Uterus (tissue), 4 donors: ENCODE measurements at places on chromosomes 1 and 21. TPM values are rescaled to one million over a fixed set of nuclear protein-coding genes. Genes with fewer than 3 reads are reported as not detected.

AIRE gene
- total RNA-seq: not detected

SHISAL2A gene
- 0.49 TPM for total RNA-seq

PODN gene
- 95.0 TPM for total RNA-seq

DNA sequence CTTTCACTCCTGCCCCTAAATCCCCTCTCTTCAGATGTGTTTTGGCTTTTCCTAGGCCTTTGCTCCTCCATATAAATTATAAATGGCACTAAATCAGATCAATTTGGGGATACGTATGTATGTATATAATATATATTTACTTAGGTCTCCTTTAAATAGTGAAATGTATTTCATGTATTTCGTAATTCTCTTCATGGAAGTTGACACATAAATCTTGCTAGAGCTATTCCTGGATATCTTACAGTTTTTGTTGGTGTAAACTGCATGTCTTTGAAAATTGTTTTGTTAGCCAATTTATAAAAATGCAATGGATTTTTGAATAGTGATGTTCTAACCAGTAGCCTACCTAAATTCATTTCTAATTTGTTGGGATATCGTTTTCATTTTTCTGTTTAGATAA is 9.0 kb downstream of the RPF1 start:
- no peak for DNase-seq

DNA sequence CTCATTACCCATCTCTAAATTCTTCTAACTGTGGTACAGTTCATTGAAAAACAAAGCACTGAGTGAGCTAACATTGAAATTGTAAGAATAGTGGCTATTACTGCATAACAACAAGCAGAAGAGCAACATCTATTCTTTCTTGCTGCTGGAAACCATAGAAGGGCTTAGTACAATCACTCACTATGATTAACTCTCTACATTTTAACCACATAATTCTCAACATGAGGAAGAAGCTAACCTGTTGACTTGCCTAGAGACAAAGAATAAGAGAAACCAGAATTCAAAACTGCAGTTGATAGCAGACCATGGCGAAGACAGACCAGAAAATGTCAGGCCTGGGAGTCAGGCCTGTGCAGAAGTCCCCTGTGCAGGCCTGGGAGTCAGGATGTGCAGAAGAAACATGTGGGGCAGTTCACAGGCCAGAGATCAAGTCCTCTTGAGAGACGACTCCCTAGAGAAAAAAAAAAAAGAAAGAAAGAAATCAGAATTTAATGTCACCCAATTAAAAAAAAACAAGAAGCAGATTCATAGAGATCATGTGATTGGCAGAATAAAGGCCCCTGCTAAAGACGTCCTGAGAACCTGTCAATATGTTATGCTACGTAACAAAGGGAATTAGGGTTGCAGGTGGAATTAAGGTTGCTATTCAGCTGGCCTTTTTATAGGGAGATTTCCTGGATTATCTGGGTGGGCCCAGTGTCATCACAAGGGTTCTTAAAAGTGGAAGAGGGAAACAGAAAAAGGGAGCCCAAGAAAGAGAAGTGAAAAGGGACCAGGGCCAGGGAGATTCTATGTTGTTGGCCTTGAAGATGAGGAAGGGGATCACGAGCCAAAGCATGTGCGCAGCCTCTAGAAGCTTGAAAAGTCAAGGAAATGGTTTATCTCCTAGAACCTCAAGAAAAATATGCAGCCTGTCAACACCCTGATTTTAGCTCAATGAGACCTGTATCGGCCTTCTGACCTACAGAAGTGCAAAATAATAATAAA is 94.9 kb downstream of the MRPL39 start:
- DNase-seq: no peak

DNA sequence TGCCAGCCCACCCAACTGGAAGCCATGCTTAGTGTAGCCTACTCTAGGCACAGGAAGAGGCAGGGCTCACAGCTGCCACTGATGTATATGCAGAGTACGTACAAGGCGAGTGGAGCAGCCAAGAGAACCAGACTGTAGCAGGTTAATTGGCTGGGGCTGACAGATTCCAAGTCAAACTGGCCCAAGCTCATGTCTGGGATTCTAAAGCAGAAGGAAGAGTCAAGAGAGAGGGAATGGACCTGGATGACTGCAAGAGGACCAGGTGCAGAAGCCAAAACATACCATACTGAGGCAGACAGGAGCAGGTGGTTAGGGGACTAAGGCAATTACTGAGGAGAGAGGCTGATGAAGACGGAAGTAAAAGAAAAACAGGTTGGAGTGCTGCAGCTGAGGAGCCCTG is 51.3 kb upstream of the LRRN2 start:
- no peak for DNase-seq

EPB41 gene
- 55.8 TPM for total RNA-seq

DNA sequence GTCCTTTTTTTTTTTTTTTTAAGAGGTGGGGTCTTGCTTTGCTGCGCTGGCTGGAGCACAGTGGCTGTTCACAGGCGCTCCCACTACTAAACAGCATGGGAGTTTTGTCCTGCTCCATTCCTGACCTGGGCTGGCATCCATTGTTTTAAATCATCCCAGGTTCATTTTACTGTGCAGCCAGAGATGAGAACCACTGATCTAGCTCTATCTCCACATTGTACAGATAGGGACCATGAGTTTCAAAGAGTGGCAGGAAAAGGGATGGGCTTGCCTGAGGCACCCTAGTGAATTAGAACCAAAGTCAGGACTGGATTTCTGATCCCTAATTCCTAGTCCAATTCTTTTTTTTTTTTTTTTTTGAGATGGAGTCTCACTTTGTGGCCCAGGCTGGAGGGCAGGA is 7.2 kb upstream of the TMEM222 start:
- no peak for DNase-seq

GRCh38 chr1:2166254-2166653 is 28.3 kb downstream of the FAAP20 start:
- no peak for DNase-seq

- no peak for DNase-seq
Observed at GRCh38 chr1:155184835-155185782, 11.5 kb downstream of the TRIM46 start.

DNA sequence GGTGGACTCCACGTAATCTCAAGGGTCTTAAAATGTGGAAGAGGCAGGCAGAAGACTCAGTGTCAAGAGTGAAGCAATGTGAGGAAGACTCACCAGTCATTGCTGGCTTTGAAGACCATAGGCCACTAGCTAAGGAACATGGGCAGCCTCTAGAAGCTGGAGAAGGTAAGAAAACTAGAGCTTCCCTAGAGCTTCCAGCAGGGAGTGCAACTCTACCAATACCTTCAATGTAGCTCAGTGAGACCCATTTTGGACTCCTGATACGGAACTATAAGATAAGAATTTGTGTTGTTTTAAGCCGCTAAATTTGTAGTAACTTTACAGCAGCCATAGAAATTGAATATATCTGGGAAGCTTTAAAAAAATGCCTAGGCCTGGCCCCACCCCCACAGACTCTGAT is 18.9 kb downstream of the METTL13 start:
- DNase-seq: no peak

DNA sequence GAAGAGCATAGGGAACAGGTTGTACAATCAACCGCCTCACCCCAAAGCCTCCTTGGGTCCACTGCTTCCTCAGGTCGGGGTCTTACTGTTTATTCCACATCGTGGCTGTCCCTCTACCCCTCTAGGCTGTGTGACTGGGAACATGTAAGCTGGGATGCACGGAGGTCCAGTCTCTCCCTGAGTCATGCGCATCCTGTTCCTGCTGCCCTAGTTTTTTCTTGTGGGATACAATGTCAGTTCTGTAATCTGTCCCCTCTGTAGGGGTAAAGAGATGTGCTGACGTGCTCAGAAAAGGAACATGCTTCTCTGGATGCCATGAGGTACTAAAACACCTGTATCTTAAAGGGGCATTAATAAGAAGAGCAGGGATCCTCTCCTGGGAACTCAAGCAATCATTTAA is 66.2 kb downstream of the SLC45A1 start:
- DNase-seq: no peak

- no peak for DNase-seq
Observed at GRCh38 chr1:197222025-197222685, 45.9 kb upstream of the CRB1 start.

PLEKHN1 gene
- total RNA-seq: not detected

IFI16 gene
- total RNA-seq: 50.2 TPM

DNA sequence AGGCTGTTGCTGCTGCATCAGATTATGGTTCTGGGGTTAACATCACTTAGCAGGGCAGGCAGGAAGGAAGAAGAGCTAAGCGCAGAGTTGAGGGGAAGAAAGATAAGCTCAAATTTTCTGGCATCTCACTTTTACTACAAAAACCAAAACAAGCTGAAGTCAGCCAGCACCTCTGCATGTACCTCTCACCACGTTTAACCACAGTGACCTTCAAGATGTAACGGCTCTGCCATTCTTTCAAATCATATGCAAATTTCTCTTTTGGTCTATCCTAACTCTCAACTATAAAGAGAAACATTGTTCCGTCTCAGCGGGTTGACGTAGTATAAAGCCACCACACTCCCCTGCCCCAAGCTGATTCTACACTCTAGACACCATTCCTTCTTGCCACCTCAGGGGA is 154.4 kb downstream of the OMA1 start:
- no peak for DNase-seq

AGT gene
- total RNA-seq: 0.77 TPM

C4BPB gene
- not detected for total RNA-seq
